Right ventricle myocardium inferior (tissue), 1 donor: ENCODE measurements at places on chromosomes 2 and 18. TPM values are rescaled to one million over a fixed set of nuclear protein-coding genes. Genes with fewer than 3 reads are reported as not detected.

Gene ERFE
- total RNA-seq: 0.51 TPM

GRCh38 chr18:54946149-54946581 is 13.1 kb downstream of the CCDC68 start:
- DNase-seq: no peak

Gene ITPRIPL1
- 1.4 TPM for total RNA-seq

Gene SS18
- total RNA-seq: 27.2 TPM

DNA sequence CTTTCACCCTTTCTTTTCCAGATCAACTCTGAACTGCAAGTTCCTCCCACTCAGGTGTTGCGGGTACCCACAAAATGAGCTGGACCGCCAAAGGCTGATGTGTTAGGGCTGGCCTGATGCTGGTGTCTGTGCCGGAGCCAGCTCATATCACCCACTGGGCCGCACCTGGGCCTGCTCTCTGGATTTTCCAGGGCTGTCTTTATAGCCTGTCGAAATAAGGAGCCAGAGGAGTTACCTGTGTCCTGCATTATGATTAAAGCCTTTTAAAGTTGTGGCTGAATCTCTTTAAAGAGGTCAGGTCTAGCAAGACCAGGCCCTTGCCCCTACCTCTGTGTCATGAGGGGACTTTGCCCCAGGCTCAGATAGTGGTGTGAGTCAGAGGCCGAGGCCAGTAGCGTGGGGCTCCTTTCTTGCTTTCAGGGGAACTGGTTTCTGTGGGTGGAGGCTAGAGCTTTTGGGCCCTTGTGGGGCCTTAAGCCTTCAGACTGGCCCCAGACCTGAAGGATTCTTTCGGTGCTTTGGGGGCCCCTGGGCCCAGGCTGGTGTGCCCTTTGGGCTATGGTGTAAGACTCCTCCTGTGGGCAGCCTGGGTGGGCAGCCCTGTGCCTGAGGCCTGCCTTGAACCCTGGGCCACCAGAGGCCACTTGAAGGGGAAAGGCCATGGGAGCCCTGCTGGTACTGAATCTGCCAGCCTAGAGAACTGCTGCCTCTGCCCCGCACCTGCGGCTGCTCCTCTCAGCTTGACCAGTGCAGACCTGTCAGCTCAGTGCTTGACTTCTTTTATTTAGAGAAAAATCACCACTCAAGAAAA is 21.3 kb downstream of the OTOF start:
- no peak for DNase-seq

- no peak for DNase-seq
Observed at GRCh38 chr2:234787114-234787513, 164.7 kb upstream of the SH3BP4 start.

DNA sequence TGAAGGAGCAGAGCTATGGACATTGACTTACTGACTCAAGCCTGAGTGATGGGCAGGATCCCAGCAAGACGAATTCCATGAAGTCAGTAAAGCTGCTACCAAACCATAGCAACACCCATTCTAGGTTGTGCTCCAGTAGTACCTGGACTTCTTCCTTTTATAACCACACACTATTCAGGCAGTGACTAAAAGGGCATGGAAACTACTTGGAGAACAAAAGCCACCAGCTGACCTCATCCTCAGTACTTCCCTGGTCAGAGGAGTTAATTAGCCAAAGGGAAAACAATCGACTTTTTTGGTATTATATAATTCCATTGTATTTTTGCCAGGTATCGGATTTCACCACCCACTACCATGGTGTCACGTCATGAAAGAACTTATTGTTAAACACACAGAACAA is 237.1 kb downstream of the TTC32 start:
- DNase-seq: no peak

Gene ATP6V1C2
- 1.9 TPM for total RNA-seq

DNA sequence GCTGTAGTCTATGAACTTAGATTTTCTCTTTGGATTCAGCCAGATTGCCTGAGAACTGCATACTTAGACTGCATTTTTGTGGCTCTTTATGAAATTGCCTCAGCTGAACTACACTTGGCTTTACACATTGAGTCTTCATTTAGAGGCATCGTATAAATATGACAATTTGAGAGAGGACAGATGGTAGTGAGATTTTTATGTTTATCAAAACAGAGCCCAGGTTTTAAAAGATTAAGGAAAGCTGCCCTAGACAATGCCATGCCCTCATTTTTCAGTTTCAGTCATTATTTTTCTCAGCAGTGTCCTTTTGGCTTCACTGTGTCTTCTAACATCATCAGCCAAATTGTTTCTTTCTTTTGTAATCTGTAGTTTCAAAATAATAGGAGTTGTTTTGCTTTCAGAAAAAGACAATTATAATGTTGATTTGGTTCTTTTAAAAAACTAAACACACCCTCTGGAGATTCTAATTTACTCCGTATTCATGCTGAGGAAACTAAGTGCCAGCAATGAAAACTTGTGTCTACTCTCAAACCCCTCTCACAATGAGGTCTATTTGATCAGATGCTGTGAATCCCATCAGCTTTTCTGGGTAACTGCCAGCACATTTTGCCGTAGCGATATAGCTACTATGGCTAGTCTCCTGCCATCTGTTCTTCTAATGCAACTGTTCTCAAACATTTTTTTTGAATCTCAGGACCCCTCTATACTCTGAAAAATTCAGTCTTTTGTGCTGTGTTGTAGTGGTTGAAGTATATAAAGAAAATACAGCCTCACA is 46.2 kb downstream of the TWSG1 start:
- DNase-seq: no peak

DNA sequence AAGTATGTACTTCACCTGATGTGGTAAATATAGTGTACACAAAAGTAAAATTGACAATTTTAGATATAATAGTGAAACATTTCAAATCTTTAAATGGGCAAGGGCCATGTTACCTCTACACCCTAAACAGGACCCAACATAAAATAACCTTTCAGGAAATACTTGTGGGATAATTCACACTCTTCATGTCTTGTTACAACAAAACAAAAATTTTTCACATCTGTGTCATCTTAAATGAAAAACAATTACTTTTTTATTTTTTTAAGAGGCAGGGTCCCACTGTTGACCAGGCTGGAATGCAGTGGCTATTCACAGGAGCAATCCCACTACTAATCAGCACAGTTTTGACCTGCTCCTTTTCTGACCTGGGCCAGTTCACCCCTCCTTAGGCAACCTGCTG is 42.1 kb downstream of the SRBD1 start:
- no peak for DNase-seq

Gene CFC1
- not detected for total RNA-seq

DNA sequence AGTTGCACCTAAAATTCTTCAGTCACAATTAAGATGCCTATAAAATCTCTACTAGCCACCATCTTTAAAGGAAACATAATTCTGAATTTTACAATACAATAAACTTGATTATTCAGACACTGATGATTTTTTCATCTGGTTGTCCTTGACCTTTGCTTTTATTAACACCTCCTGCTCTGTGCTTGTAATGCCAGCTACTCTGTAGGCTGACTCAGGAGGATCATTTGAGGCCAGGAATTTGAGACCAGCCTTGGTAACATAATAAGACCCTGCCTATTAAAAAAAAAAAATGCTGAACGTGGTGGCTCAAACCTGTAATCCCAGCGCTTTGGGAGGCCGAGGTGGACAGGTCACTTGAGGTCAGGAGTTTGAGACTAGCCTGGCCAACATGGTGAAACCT is 38.3 kb downstream of the HAT1 start:
- no peak for DNase-seq

Gene GTF2A1L
- not detected for total RNA-seq

DNA sequence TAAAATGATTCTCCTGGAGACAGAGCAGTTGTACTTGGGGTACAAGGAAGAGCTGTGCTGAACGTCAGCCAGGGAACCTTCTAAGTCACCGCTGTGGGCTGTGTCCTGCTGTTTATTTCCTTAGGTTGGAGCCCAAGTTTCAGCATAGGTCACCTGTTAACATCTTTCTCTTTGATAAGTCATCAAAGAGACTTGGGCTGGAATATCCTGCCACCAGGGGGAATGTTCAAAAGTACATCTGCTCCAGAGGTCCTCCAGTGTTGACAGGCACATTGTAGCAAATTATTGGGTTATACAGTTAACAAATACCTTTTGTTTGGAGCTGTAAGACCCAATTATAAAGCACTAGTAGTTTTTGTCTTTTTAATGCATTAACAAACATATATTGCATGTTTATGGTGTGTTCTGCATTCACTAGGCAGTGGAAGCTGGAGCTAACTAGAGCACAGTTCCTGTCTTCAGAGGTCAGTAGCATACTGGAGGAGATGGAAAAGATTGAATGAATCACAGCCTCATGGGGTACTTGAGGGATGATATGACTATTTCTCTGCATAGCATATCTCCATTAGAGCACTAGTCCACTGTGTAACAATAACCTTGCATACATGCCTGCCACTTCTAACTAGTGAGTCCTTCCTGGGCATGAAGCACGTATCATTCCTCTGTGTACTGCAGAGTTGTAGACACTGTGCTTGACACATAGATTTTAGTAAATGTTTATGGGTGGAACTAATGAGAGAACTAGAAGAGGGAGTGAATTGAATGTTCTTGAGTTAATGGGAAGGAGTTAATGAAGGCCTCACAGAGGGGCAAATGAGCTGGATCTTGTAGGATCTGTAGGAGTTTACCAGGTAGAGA is 182.1 kb downstream of the AGAP1 start:
- DNase-seq: no peak

- DNase-seq: no peak
Observed at GRCh38 chr2:152093464-152093863, 5.4 kb downstream of the CACNB4 start.

- DNase-seq: no peak
Observed at GRCh38 chr2:132740081-132740720, 70.2 kb upstream of the LYPD1 start.

Gene MYL1
- not detected for total RNA-seq

Gene CREG2
- not detected for total RNA-seq

Gene EPB41L3
- total RNA-seq: 10.5 TPM

DNA sequence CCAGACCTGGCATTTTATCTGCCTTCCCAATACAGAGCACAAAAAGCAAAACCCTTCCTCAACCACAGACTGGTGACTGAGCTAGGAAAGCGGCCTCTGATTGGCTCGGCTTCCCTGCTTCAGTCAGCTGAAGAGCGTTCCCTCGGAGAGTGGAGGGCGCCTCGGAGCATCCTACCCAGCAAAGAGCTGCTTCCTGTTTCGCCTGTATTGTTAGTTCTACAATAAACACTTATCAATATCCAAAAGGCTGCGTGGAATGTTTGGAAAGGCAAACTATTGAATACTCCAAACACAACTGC is 125.0 kb downstream of the CACNB4 start:
- DNase-seq: no peak

GRCh38 chr2:12587729-12588522 is 128.8 kb upstream of the TRIB2 start:
- DNase-seq: no peak
